ENCODE measurements at places on chromosomes 1 and 21.
A peak's percentile ranks its signal among the peaks of the same experiment; 100 is the strongest.

DNA sequence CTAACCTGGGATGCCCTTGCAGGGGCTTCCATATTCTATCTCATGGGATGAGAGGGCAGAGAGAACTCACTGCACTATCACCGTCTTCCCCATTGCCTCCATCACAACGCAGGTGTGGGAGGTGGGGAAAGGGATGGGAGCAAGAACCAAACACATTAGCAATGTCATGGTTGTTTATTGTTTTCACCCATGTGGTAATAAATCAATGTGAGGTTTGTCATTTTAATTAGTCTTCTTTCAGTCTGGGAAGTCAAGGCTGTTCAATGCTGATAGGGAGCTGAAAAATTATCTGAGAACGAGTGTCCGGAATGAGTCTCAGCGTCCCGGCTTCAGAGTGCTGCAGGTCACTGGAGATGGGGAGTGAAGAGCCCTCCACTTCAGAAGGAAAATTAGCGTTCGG, 268.5 kb downstream of the DUSP10 start:
- no peak for DNase-seq

GRCh38 chr1:14424325-14425002, 174.0 kb upstream of the KAZN start:
- no peak for DNase-seq

DNA sequence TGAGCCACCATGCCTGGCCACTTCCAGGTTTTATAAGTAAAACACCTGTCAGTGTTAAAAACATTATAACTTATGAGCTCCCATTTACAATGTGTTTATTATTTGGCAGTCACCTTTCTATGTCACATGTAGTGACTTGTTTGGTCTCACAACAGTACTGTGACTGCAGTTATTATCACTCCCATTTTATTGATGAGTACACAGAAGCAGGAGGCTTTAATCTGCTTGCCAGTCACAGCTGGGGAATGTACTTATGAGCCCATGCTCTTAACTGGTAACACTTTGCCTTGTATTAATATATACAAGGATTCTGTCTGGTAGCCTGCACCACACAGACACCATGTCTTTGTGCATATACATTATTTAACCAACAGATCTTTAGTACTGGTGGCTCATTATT, 31.1 kb upstream of the BACH1 start:
- no peak for DNase-seq

- no peak for DNase-seq
Measured at GRCh38 chr1:50095716-50096115, 13.0 kb upstream of the ELAVL4 start.

DNA sequence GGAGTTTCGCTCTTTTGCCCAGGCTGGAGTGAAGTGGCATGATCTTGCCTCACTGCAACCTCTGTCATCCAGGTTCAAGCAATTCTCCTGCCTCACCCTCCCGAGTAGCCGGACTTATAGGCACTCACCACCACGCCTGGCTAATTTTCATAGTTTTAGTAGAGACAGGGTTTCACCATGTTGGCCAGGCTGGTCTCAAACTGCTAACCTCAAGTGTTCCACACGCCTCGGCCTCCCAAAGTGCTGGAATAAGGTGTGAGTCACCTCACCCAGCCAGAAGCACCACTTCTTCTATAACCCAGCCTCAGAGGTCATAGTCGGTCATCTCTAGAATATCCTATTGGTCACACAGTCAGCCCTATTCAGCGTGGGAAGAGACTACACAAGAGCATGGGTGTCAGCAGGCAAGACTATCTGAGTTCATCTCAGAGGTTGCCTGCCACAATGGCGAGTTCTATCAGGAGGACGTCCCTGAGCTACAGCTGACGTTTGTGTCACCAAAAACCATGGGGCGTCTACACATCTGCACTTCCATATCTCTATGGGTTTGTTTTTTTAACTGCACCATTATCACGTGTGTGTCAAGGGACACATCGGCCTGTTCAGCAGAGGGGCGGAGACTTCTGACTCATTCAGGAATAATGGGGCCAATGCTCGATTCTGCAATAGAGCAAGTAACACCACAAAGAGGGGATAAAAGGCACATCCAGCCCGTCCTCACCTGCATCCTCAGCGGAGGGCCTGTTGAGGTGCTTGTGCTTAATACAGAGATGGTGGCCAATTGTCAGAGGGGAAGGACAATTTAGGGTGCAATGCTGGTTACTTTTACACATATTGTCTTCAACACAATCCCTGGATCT, 256.3 kb upstream of the IRF2BP2 start:
- DNase-seq = peak; percentile 91

- no peak for DNase-seq
Measured at GRCh38 chr1:248825573-248825908, 174 bp downstream of the SH3BP5L start.

GRCh38 chr1:162709870-162710269, 77.6 kb downstream of the DDR2 start:
- peak; percentile 37 for DNase-seq

DNA sequence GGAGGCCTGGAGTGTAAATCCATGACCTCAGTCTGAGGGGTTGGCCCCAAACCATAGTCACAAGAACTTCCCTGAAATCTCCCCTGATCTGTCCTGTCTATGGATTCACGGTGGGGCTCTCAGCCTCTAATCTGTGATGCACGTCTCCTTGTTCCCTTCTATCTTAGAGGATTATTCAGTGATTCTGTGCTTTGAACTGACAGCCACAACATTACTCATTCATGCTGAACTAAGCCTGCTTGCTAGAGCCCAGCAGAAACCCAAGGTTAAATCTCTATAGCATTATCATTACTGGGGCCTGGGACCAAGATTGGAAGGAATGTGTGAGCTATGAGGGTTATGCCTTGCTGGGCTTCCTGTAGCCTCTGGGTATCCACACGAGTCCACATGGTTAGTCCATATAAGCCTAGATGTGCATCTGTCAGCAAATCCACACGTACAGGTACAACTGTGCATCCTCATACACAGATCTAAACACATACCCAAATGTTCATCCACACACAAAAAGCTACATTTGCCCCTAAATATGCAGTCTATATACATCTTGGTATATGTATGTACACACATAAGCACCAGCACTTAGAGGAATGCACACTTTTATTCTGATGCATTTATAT, 22.4 kb upstream of the MAGOH start:
- no peak for DNase-seq

DNA sequence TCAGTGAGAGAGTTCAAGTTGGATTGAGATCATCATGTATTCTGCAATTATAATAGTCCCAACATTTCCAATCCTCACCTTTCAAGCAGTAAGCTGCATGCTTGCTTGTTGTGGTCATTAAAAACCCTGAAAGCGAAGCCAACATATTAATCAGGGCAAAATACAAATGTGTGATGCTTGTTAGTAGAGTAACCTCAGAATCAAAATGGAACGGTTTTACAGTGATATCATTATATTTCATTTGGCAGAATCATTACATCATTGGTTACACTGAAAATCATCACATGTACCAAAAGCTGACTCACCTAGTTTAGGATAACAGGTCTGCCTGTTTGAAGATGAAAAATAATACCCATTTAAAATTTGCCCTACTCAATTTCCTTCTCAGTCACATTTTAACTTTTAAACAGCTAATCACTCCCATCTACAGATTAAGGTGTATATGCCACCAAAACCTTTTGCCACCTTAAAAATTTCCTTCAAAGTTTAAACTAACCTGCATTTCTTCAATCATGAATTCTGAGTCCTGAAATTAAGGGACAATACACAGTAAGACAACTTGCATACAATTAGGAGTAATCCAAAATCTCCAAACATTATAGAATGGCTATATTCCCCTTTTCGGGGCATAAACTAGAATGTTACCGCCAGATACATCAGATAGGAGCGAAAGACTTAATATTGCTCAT, 3.5 kb downstream of the GAS5 start:
- DNase-seq = peak; percentile 45

DNA sequence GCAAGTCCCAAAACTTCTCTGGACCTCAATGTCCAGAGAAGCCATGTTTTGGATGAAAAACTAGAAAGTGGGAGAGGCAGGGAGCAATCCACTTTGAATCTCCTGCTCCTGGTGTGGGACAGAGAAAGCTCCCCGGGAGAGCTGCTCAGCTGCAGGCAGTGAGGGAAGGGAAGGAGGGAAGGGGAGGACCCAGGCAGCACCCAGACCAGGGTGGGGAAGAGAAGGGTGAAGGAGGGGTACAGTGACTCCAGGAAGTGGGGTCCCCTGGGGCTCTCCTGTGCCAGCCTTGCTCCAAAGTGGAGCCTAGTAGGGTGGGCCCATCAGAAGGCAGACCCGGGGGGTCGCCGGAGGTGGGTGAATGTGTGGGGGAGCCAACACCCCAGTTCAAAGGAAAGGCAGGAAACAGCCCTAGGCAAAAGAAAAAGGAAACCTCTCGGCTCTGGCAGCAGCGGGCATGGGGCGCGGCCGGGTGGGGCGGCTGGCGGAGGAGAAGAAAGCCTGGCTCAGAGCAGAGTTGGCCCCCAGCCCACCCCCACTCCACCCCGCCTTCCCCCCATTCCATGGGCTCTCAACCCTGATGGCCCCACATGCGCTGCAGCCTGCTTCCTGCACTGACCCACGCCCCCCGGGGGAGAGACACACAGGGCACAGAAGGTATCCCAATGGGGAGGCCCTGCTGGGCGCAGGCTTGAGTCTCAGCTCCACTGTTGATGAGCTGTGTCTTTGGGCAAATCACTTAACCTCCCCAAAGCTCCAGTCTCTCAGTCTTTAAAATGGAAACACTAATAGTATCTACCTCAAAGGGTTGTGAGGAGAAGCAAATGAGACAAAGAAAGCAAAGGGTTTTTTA, 5.7 kb downstream of the LGR6 start:
- no peak for DNase-seq

- no peak for DNase-seq
Measured at GRCh38 chr21:31041295-31042079, 3.2 kb upstream of the KRTAP19-8 start.

GRCh38 chr1:44929531-44929930, 56.9 kb downstream of the EIF2B3 start:
- DNase-seq = no peak

DNA sequence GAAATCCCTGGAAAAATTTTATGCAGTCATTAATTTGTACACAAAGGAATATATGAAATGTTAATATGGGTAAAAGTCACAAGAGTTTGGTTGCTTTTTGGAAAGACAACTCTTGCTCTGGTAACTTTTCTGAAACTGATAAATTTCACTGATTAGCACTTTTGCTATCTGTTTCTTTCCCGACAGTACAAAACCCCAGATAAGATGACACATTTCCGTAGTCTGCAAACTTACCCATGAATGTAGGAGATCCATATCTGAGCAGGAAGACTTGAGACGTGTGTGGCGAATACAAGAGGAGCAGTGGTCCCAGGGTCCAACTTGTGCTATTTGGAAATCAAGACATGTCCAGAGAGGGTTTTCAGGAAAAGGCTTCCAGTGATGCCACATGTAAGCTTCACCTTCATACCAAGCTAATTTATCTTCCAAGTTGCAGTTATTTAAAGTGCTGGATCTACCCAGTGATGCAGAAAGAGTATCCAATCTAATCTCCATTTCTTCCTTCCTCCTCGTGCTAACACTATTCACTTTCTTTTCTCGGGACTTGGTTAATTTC, 35.9 kb upstream of the SAMSN1 start:
- no peak for DNase-seq

DNA sequence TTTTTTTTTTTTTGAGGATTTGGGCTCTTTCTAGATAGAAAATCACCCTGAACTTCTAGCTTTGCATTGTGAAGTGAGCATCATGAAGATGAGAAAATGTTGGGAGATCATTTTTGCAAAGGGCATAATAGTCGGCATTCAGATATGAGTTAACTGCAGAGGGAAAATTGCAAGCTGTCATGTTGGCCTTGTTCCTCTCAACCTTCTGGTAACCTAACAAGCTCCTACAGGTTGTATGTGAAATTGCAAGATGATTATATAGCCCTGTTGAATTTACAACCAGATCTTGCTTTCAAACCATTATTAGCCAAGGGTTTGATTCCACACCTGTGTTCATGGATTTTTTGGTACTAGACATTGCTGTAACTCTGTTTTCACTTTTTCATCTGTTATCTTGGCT, 2.2 kb downstream of the ELOA start:
- peak; percentile 71 for DNase-seq

- no peak for DNase-seq
Measured at GRCh38 chr21:44984428-44984791, 44.6 kb downstream of the SLX9 start.

- no peak for DNase-seq
Measured at GRCh38 chr1:23122023-23122748, 46.5 kb downstream of the LUZP1 start.

- no peak for DNase-seq
Measured at GRCh38 chr1:154837672-154838171, 32.4 kb downstream of the KCNN3 start.

DNA sequence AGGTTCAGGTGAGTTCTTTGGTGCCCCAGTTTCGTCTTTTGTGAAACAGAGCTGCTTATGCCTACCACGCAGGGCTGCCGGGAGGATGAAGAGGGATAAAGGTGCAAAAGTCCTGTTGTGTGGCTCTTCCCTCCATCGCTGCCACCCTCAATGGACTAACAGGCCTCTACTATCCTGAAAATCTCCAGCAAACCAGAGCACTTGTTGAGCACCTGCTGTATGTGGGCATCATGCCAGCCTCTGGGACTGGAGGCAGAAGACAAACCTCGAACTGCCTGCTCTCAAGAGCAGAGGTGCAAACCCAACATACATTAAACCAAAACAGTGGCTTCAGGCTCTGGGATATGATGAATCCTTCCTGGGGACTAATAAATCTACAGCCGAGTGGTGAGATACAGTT, 174.1 kb downstream of the ACTL8 start:
- no peak for DNase-seq

GRCh38 chr1:239386453-239387303, at the start of gene CHRM3:
Gene CHRM3 (plus strand): TSS chr1:239386568. CDS start chr1:239907452, 520,884 bp downstream.
- peak; percentile 83 for DNase-seq

DNA sequence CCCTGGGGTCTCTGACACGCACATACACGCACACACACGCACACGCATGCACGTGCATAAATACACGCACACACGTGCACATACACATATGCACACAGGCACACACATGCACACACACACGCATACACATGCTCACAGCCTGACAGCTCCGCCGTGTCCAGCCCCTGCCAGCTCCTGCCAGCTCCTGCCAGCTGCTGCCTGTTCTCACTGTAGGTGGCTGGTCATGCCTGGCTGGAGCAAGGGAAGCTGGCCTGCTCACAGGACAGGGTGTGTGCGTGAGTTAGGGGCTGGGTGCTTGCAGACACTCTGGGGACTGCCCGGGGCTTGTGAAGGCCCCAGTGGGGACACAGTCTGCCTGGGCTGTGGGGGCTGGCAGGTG, 4.9 kb downstream of the PLCH2 start:
- no peak for DNase-seq

DNA sequence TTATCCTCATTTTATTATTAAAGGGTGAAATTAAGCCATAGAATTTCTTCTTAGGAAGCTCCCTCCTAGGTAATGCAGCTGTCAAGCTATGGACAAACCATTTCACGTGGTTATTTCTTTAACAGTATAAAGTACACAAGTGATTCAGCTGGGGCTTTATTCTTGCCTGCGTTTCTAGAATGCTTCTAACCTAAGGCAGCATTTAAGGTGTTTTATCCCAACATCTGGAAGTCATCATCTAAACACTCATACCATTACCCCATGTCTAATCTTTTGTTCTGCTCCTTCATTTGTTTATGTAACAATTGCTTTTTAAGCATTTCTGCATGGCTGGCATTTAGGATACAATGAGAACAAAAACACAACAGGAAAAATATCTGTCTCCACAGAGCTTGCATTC, 829.2 kb upstream of the ADAMTS5 start:
- no peak for DNase-seq

- no peak for DNase-seq
Measured at GRCh38 chr1:155133799-155134281, 1.8 kb upstream of the SLC50A1 start.

- DNase-seq = peak; percentile 54
Measured at GRCh38 chr1:24566236-24566867, 10.5 kb downstream of the NCMAP start.

Measured in ELR (cell line).